ENCODE measurements at places on chromosomes 11 and 22.

GRCh38 chr11:34155057-34155756 lies 49.8 kb downstream of the NAT10 start:
- no peak for DNase-seq

DNA sequence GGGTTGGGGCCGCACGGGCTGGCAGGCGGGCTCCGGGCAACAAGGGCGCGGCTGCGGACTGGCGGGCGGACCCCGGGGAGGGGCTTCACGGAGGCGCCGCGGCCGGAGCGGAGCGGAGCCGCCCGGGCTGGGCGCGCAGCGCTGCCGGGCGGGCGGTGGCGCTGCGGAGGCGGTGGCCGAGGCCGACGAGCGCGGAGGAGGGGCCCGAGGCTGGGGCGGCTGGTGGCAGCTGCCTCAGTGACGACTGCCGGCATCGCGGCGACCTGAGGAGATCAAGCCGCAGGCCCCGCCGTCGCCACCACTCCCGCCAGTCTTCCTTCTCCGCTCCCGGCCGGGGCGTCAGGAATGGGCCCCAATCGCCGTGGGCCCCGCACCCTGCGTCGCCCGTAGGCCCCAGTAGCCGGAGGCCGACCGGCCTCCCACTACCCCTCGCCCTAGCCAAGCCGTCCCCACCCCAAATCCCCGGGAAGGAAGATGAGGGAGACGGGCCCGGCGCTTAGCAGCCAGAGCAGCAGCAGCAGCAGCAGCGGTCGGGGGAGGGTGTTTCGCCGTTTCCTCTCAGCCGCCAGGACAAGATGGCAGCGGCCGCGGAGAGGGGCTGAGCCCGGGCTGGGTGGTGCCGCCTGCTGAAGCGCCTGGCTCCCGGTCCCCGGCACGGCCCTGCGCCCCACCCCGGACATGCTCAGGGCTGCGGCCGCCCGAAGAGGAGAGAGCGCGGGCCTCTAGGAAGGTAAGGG lies at the start of gene HIPK3:
Gene HIPK3 (plus strand): TSS at position 222 of the 737 bp plus-strand sequence.
- peak; percentile 52 for DNase-seq

DNA sequence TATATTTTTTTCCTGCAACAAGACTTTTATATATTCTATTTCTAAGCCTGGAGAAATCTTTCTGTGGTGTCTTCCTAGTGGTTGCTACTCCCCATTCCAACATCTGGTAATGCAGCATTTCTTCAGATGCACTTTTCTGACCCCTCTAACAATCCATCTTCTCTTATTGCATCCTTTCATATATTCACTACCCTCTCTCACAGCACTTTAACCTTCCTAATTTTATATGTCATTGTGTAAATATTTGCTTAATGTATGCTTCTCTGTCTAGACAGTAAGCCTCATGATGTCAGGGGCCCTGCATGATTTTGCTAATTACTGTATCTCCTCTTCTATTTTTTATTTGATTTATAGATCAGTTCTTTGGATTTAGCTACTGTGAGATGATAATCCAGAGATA lies 701.6 kb downstream of the KCNA4 start:
- DNase-seq, result no peak

DNA sequence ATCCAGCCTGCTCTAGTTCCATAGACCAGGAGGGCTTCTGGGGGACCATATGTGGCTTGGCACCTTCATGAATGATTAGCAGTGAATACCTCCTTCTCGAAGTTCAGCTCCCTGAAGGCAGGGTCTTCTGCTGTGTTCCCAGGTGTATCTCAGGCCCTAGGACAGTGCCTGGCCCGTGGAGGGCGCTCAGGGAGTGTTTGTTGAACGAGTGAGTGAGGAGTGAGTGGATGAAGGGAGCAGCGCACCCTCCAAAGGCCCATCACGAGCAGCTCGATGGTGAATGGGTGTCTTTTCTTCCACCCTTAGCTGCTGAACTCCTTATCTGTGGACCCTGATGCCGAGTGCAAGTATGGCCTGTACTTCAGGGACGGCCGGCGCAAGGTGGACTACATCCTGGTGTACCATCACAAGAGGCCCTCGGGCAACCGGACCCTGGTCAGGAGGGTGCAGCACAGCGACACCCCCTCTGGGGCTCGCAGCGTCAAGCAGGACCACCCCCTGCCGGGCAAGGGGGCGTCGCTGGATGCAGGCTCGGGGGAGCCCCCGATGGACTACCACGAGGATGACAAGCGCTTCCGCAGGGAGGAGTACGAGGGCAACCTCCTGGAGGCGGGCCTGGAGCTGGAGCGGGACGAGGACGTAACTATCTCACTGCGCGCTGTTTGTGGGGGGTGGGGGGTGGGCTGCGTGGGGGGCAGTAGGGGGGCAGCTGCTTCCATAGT lies 9.5 kb downstream of the ANO1 start:
- no peak for DNase-seq

DNA sequence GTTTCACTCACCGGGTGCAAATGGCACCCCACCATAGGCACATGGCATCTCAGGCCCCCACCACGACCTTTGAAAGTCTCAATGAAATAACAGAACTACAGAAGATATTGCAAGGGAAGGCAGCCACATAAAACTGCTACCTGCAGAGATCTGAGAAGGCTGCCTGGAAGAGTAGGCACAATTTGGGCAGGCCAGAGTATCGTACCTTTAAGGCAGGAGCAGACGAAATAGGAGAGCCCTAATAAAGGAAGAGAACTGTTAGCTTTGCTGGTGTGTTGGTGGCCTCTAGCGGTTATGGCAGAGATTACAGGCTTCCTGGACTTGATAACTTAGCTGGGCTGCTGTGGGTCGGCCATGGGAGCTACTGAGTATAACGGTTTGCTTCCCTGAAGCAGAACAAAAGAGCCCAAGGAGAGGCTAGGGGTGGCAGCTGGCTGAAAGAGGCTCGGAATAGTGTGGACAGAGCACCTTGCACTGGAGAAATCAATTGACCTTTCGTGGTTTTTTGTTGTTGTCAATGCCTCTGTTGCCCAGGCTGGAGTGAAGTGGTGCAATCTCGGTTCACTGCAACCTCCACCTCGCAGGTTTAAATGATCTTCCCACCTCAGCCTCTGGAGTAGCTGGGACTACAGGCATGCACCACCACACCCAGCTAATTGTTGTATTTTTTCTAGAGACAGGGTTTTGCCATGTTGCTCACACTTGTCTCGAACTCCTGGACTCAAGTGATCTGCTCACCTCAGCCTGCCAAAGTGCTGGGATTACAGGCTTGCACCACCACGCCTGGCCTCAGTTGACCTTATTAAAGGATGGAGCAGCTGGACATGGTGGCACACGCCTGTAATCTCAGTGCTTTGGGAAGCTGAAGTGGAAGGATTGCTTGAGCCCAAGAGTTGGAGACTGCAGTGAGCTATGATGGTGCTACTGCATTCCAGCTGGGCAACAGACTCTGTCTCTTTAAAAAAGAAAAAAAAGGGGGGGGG lies 4.8 kb downstream of the SDF2L1 start:
- DNase-seq, result peak; percentile 56

- DNase-seq, result no peak
These were observed 1672.8 kb downstream of the LRRC4C start for GRCh38 chr11:39786682-39787081.

DNA sequence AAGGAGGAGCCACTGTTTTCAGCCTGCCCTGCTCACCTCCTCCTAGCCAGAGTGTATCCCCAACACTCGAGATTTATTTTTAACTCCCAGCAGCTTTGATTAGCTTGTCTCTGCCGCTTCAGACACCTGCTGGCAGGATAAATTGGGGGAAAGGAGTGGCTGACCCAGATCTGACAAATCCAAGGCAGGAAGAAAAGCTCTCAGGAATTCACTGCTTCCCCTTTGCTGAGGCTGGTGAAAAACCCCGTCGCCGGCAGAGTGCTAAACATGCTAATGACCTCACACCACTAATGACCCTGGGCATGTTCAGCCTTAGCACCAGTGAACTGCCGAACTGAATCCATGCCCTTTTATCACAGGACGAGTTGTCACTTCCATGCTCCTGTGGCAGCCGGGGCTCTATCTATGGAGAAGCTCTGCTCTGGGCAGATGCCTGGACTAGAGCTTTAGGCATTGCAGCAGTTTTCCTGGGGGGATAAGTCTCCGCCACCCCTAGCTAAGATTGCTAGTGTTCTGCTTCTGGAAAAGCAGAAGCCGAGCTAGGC lies 52.2 kb downstream of the FEZ1 start:
- DNase-seq, result no peak

- DNase-seq, result no peak
These were observed 13.4 kb downstream of the NADSYN1 start for GRCh38 chr11:71466358-71466757.

DNA sequence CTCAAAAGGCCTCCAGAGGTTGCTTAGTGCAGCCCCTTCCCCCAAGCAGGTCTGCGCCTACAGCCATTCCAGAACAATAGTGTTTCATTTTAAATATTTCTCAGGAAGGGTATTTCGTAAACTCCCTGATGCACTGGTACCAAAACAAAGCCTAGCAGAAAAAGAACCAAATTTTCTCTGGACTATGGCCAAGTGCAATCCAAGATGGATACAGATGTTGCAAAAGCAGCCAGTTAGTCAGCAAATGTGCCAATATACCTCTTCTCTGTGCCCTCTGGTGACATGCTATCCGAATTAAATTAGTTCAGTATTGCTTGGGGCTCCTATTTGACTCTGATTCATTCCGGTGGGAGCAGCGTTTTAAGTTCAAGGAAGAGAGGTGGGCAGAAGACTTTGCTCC lies 247.8 kb downstream of the NTM start:
- no peak for DNase-seq

DNA sequence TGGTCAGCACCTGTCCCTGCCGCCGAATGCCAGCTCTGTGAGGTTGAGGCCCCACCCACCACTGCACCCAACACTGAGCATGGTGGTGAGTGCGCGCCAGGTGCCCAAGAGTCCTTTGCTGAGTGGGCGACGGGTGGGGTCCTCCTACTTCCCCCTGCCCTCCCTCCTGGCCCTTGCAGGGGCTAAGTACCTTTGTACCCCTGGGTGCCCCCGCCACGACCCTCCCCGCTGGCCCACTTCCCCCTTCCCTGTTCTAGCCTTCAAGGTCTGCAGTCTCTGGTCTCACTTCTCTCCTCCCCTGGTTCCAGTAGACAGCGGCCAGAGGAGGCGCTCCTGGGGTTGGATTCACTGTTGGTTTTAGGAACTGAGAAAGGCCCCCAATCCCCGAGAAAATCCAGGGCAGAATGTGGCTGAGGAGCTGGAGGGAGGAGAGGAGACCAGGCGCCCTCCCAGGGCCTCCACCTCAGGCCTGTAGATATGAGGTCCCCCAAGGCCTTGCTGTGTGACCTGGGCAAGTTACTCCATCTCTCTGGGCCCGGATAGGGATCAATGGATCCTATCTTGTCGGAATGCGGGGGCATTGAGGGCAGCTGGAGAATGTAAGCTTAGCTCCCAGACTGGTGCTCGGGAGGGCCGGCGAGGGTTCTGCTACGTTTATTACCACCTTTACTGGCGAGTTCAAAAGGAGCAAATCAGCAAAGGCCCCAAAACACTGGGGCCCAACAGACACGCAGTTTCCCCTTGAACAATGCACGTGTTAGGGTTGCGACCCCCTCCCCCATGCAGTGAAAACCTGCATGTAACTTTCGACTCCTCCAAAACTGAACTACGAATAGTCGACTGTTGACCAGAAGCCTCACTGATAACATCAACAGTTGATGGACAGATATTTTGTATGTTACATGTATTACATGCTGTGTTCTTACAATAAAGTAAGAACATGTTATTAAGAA lies 31.9 kb upstream of the SMIM38 start:
- DNase-seq, result no peak

Measured in stimulated activated CD8-positive, alpha-beta memory T cell treated with anti-CD3 and anti-CD28 coated beads, Interleukin-7, amount 100 ng/mL, for 1 hour (primary cell).